ENCODE measurements at places on chromosomes 5 and 9.

GRCh38 chr5:6399980-6400910 lies 21.9 kb upstream of the MED10 start:
- H3K27ac ChIP-seq = no peak overlapping the region
- no peaks in the 10 kb centered on the region for H3K27me3 ChIP-seq
- peak; percentile 47 for DNase-seq

DNA sequence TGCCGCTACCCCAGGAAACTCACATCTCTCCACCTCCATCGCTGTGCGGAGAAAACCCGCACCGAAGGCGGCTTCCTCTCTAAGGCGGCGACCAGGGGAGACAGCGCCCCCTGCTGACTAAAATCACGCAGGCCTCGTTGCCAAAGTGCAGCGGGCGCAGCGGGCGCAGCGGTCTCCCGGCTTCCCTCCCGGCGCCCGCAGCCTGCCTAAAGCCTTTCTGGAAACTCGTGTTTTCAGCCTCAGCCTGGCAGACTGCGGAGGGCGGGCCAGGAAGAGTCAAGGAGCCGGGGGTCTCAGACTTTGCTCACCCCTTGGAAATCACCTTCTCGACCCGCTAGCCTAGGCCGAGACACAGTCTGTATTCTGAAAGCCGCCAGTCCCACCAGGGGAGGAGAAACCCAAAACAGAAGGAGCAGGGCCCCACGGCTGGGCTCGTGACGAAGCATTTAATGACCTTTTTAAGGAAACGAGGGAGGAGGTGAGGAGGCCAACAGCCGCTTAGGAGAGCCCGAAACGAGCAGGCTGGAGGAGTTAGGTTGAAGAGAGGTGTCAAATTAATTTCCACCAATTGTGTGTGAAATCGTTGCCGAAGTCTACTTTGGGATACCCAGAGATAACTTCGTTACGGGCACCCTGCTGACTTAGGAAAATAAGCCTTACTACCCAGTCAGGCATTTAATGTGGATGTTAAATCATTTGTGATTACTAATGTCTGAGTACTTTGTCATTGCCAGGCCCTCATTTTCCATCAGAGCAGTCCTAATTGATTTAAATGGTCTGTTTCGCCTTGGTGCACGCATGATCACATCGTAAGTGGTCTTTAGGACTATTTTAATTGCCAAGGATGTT lies 7.3 kb upstream of the FOXB2 start:
- peaks cover 87% of the 10 kb centered on the region for H3K27me3 ChIP-seq
- H3K27ac ChIP-seq = no peak overlapping the region
- H3K4me1 ChIP-seq = peaks cover 10% of the 10 kb centered on the region
- H3K36me3 ChIP-seq = no peaks in the 10 kb centered on the region

- H3K27me3 ChIP-seq = no peaks in the 10 kb centered on the region
- no peak for DNase-seq
- H3K36me3 ChIP-seq = no peaks in the 10 kb centered on the region
- H3K4me1 ChIP-seq = peaks cover 23% of the 10 kb centered on the region
These were observed 4.6 kb downstream of the ARL15 start for GRCh38 chr5:54305737-54306136.

DNA sequence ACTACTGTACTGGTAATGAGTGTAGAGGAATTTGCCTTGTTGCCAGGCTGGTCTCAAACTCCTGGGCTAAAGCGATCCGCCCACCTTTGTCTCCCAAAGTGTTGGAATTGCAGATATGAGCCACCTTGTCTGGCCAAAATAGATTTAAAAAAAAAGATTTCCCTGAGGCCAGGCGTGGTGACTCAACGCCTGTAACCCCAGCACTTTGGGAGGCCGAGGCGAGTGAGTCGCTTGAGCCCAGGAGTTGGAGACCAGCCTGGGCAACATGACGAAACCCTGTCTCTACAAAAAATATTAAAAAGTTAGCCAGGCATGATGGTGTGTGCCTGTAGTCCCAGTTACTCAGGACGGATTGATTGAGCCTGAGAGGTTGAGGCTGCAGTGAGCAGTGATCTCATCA lies 62.5 kb downstream of the IPO11 start:
- DNase-seq = no peak
- H3K27me3 ChIP-seq = no peaks in the 10 kb centered on the region
- H3K4me1 ChIP-seq = no peaks in the 10 kb centered on the region
- H3K27ac ChIP-seq = no peak overlapping the region
- peaks cover 3% of the 10 kb centered on the region for H3K36me3 ChIP-seq
- H3K4me3 ChIP-seq = no peak overlapping the region

DNA sequence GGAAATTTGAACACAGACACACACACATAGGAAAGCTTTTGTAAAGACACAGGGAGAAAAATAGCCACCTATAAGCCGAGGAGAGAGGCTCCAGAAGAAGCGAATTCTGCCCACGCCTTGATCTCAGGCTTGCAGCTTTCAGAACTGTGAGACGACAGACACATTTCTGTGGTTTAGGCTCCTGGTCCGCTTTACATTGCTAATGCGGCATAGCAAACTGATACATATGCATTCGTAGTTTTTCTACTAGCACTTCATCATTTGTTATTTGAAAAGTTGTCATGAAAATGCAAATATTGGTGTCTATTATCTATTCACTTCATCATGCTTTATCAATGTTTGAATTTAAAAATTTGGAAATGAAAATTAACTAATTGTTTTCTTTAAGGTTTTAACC lies 674.9 kb downstream of the SEMA5A start:
- no peak overlapping the region for H3K27ac ChIP-seq
- H3K27me3 ChIP-seq = no peaks in the 10 kb centered on the region
- no peak overlapping the region for H3K4me3 ChIP-seq
- H3K4me1 ChIP-seq = no peaks in the 10 kb centered on the region
- DNase-seq = no peak

DNA sequence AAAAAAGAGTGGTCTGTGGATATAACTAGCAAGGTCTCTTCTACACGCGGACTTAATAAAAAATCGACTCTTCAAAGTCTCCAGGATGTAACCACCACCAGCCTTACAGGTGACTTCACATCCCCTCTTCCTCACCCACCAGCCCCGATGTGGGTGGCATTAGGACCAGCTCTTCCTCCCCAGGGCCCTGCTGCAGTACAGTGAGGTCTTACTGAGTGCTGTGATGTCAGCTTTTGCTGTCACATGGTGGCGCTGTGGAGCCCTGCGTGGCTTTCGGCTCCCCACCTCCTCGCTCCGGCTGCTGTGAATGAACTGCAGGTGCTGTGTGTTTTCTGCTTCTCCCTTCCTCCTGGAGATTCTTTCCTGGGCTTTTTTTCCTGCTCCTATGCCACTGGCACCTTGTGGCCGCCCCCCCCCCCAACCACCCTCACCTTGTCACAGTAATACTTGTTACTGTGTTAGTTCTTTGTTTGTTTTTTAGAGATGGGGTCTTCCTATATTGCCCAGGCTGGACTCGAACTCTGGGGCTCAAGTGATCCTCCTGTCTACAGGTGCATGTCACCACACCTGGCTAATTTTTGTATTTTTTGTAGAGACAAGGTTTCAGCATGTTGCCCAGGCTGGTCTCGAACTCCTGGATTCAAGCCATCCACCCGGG lies 15.8 kb upstream of the RAPGEF1 start:
- DNase-seq = peak; percentile 84
- H3K4me3 ChIP-seq = no peak overlapping the region
- H3K27me3 ChIP-seq = peaks cover 20% of the 10 kb centered on the region
- no peaks in the 10 kb centered on the region for H3K4me1 ChIP-seq

DNA sequence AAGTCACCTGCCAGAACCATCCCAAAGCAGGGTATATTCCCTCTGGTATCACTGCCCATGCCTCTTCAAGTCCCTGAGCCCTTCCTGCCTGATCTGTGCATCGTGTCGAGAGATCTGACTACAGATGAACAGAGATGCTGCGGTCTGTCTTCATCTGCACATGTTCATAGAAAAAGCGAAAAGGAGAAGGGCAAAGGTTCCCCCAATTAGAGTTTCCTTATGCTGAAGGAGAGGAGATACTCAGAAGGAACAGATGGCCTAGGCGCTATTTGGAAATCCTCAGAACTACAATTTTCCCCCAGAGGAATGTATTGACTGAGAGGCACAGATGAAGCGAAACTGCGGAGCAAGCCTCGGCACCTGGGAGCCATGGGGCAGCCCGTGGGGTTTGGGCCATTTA lies 170.9 kb downstream of the SEC61B start:
- no peak overlapping the region for H3K4me3 ChIP-seq
- H3K27ac ChIP-seq = no peak overlapping the region
- DNase-seq = no peak
- H3K27me3 ChIP-seq = no peaks in the 10 kb centered on the region

GRCh38 chr5:82863266-82863665 lies 213.9 kb downstream of the TMEM167A start:
- H3K4me1 ChIP-seq = peaks cover 47% of the 10 kb centered on the region
- no peaks in the 10 kb centered on the region for H3K27me3 ChIP-seq
- H3K4me3 ChIP-seq = no peak overlapping the region
- H3K36me3 ChIP-seq = no peaks in the 10 kb centered on the region
- H3K27ac ChIP-seq = no peak overlapping the region

DNA sequence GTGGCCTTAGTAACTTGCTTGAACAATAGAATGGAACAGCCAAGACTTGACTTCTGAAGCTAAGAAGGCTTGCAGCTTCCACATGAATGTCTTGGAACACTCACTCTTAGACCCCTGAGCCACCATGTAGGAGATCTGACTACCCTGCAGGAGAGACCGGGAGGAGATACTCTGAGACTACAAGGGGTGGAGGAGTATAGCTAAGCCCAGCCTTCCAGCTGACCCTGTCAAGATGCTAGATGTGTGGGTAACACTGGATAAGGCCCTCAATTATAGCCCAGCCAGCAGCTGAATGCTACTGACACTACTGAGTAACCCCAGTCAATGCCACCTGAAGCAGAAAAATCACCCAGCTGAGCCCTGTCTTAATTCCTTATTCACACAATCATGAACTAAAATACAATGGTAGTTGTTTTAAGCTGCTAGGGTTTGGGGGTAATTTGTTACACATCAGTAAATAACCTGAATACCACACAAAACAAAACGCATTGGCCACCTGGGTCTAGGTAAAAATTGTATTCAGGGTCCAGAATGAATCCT lies 180.9 kb downstream of the FSTL4 start:
- no peaks in the 10 kb centered on the region for H3K27me3 ChIP-seq
- no peak overlapping the region for H3K27ac ChIP-seq
- H3K36me3 ChIP-seq = no peaks in the 10 kb centered on the region
- no peaks in the 10 kb centered on the region for H3K4me1 ChIP-seq

- H3K4me1 ChIP-seq = no peaks in the 10 kb centered on the region
- DNase-seq = no peak
- no peaks in the 10 kb centered on the region for H3K27me3 ChIP-seq
- H3K27ac ChIP-seq = no peak overlapping the region
- H3K36me3 ChIP-seq = no peaks in the 10 kb centered on the region
These were observed 199.3 kb downstream of the SGCD start for GRCh38 chr5:156526081-156526925.

- no peak overlapping the region for H3K4me3 ChIP-seq
- H3K27me3 ChIP-seq = no peaks in the 10 kb centered on the region
- no peaks in the 10 kb centered on the region for H3K4me1 ChIP-seq
These were observed 376.6 kb downstream of the EFNA5 start for GRCh38 chr5:107294211-107294550.

GRCh38 chr9:110994771-110995241 lies 43.5 kb downstream of the LPAR1 start:
- no peaks in the 10 kb centered on the region for H3K4me1 ChIP-seq
- no peak overlapping the region for H3K27ac ChIP-seq
- H3K27me3 ChIP-seq = no peaks in the 10 kb centered on the region

DNA sequence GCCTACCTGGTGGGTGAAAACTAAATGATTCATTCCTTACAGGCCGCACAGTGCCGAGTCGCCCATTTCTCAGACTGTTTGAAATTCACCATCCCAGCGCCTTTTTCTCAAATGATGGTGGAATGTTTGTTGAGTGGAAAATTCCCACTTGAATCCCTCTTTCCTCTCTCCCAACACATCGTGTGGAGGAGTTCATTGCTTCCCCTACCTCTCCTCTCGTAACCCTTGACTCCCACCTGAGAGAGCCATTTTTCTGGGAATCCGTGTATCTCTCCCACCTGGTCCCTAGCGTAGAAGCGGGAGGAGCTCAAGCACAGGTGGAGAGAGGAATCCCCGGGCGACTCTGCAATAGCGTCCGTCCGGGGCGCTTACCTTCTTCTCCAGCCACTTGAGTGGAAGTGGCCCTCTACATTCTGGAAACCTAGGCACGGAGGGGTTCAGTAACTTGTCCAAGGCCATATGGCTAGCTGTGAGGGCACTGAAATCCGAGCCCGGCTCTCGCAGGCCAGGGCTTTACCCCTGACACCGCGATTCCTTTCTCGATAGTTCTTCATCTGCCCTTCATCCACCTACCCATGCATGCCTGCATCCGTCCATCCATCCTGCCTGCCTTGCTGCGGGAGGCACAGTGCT lies 683 bp downstream of the OSMR start:
- peaks cover 56% of the 10 kb centered on the region for H3K27me3 ChIP-seq
- no peaks in the 10 kb centered on the region for H3K36me3 ChIP-seq
- no peak for DNase-seq
- H3K4me1 ChIP-seq = no peaks in the 10 kb centered on the region
- H3K27ac ChIP-seq = no peak overlapping the region

DNA sequence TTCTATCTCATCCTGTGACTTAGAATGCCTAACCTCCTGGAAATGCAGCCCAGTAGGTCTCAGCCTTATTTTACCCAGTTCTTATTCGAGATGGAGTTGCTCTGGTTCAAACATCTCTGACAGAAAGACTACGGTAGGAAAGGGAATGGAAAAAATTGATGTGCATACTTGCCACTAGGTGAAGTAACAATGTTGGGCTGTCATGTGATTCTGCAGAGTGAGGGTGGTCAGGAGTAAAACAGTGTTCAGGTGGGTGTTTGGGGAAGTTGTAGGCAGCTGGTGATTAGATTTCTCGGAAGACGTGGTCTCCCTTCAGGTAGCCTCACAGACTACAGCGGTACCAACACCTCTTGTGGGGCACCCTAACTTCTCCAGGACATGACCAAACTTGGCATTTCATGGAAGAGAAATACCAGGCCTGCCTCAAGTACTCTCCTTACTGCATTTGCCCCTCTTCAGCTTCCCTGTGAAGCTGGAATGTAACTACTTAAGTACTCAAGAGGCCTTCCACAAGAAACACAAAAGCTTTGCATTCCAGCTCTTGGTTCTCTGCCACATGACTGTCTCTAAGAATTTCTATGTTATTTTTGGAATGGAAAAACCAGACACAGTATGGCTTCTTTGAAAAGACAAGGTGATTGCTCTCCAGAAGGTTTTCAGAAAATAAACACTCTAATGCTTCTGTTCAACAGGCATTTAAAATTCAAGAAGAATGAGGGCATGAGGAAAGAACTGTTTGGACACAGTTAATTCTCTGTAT lies 17.4 kb upstream of the ENTREP1 start:
- peaks cover 30% of the 10 kb centered on the region for H3K4me1 ChIP-seq
- peak; percentile 94 for DNase-seq
- H3K27ac ChIP-seq = peak overlapping the region; percentile 99
- no peaks in the 10 kb centered on the region for H3K27me3 ChIP-seq

DNA sequence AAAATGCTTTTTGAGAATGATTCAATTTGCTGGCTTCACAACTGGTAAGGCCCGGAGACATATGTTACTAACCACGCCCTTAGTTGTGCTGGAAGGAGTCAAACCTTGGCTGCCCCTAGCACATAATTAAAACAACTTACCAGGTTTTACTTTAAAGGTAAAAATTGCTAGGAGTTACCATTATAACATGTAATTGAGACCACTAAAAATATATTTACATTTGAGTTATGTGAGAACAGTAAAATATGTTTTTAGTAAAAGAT lies 435.6 kb upstream of the CDH9 start:
- H3K27me3 ChIP-seq = no peaks in the 10 kb centered on the region
- DNase-seq = no peak
- no peak overlapping the region for H3K27ac ChIP-seq
- H3K36me3 ChIP-seq = peaks cover 14% of the 10 kb centered on the region
